Hepatocyte (in vitro differentiated cells): ENCODE measurements at places on chromosomes 11 and 22.

DNA sequence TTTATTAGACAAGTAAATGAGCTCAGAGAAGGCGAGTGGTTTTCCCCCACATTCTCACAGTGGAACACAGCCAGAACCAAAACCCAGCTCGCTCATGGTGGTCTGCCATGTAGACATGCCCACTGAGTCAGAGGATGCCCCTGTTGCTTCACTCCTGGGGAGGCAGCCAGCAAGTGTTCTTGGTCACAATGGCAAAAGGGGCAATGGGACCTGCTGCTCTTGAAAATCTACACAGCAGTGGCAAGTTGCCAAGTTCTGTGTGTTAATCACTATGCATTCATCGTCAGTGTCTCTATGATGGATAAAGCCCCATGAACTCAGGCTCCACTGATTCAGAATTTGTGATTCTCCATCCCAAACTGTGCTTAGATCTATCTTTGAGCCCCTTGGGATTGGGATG is 64.7 kb upstream of the TBCEL start:
- DNase-seq: no peak

GRCh38 chr11:17528181-17528691 is 16.0 kb downstream of the USH1C start:
- DNase-seq: peak; percentile 78

DNA sequence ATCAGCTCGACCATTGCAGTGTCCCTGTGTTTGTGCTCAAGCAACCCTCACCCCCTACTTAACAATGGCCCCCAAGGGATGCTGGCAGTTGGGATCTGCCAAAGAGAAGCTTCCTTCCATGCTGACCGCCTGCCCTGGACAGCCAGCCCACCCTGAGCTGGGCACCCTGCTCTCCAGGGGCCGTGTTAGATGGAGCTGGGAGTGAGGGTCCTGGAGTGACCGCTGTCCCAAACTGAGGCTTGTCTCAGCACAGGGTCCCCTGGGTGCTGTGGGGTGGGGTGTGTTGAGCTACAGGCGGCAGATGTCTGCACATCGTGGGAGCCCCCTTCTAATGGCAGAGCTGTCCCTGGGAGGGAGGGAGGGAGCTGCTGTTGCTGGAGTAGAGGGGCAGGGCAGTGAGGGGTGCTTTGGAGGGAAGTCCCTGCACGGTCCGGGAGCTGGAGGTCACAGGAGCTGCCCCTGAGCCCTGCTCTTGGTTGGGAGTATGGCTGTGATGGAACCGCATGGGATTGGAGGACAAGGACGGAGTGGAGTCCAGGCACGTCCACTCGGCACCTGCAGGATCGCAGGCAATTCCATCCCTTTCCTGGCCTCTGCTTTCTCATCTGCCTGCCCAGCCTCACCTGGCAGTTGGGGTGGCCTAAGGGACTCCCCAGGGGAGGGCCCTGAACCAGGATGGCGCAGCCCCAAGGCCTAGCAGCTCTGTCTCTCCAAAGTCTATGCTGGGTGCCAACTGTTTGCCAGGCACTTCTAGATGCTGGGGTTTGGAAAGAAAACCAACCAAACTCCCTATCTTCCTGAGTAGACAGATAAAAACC is 126.3 kb downstream of the ARHGAP8 start:
- no peak for DNase-seq

- DNase-seq: no peak
Observed at GRCh38 chr22:29138556-29139305, 65.9 kb downstream of the KREMEN1 start.

DNA sequence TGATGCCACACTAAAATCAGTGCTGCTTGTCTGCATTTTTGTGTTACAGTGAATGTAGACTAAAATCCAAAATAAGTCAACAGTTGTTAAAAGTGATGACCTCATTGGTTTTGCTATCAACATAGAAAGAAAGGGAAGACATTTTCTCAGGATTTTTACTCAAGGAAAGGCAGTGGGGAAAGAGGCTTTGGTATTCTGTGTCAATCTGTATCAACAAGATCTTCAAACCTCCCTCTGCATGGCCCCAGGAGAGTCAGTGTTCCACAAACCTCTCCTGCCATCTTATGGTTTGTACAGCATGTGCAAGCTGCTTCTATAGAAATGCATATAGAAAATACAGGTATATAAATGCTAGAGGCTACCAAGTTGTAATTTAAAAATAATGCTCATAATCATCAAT is 13.8 kb upstream of the OR51M1 start:
- no peak for DNase-seq

- DNase-seq: peak; percentile 66
Observed at GRCh38 chr11:723120-723883, 17.3 kb downstream of the EPS8L2 start.

DNA sequence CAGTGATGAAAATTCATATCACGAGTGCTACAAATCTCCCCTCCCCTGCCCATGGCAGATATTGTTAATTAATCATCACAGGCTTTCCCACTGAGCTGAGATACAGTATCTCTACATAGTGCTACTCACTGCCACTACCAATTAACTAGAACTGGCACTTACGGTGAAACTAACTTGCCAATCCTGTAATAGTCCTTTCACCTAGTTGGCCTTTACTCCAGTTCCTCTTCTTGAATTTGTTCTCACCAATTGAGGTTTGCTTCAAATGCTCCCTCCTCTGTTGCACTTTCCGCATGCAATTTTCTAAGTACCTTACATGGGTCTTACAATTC is 11.9 kb upstream of the PRRG4 start:
- DNase-seq: no peak

DNA sequence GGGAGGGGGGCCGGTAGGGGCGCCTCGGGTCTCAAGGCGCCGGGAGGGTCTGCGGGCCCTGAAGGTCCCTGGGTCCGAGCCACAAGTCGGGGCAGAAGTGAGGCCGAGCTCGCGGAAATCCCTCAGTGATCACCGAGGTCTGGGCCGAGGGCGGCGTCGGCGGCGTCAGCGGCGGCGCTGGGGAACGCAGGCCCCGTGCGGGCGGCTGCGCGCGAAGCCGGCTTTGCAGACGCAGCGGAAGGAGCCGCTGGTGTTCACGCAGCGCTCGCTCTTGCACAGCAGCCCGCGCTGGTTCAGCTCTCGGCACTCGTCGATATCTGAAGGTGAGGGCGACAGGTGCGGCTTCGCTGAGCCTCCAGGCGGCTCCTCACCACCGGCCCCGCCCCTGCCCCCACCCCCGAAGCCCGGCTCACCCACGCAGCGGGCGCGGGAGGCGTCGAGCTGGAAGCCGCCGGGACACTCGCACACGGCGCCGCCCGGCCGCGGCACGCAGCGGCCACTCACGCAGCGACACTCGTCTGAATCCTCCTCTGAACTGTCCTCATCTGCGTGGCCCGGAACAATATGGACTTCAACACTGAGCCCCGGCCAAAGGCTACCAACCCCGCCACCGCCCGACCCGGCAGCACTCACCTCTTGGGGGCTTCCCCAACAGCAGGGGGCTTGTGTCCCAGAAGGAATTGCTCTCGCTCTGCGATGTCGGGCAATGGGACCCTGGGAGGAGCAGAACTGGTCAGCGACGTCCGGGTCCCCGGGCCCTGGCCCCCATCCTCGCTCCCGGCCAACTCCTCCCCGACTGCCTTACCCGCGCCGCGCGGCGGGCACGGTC is 14.2 kb downstream of the SCYL1 start:
- DNase-seq: no peak

DNA sequence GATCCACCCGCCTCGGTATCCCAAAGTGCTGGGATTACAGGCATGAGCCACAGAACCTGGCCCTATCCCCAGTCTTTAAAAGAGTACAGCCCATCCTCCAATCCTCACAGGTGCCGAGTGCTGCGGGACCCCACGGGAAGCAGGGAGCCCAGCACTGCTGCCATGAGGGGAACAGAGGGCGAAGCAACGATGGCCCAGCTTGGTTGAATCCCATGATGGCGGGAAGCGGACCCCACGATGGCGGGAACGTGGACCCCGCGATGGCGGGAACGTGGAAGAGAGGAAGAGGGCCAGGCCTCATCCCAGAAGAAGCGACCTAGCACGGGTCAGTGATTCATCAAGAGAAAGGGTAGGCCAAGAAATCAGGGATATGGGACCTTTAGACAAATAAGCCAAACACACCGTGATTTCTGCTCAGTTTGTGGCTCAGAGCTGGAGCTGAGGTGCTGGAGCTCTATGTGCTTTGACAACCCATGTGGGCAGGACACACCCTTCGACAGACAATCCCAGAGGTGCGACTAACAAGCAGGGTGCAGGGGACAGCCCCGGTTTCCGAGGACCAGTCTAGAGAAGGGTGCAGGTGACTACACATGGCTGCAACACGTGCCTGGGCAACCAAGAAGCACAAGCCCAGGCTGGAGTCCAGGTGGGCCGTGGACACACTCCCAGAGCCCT is 30.9 kb downstream of the BRD1 start:
- DNase-seq: no peak
